Stimulated activated CD4-positive, alpha-beta T cell treated with anti-CD3 and anti-CD28 coated beads, Interleukin-1b, Interleukin-23, amount 100 ng/mL, for 1 hour (primary cell): ENCODE measurements at places on chromosomes 6 and 20.

- no peak for DNase-seq
Observed at GRCh38 chr6:53647462-53648094, 18.0 kb downstream of the KLHL31 start.

- no peak for DNase-seq
Observed at GRCh38 chr6:118869350-118869749, 24.6 kb upstream of the ASF1A start.

DNA sequence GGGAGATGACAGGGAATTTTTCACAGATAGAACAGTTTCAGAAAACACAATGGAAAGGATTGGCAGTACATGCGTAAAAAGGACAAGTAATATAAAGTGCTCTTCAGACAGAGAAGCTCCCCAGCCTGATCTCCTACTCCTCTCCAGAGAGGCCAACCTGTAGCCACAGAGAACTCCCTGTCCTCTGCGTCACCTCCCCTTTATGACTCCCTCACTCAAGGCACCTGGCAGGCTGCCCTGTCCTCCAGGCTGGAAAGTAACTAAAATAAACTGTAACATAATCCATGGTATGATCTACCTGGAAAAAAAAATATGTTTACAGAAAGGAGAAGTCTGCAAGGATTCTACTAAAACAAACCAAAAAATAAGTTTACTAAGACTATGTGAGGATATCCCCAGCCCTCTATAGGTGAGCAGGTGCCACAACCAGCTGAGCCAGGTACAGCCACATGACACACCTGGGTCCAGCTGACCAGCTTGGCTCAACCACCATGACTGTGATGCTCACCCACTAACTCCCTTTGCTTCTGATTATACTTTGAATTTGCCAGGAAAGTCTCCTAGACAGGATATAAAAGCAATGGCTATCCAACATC is 29.2 kb downstream of the MBOAT1 start:
- DNase-seq: no peak

DNA sequence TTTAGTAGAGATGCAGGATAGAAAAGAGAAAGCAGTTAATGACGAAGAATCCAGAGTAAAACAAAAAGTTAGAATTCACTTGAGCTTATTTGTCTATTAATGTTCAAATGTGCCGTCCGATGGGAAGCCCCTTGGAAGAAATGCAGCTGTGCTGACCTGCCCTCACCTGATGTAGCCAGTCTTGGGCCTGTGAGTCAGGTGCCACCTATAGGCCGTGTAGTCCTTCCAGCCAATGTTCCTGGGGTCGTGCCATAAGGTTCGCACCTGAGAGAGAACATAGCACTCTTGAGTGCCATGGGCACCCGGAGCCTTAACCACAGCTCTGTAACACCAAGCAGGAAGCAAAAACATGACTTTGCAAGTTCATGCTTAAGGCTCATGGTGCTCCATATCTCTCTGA is 32.4 kb downstream of the THBS2 start:
- DNase-seq: no peak

GRCh38 chr6:121436274-121436857 is 920 bp downstream of the GJA1 start:
- no peak for DNase-seq

GRCh38 chr6:157904999-157905398 is 76.7 kb upstream of the SYNJ2 start:
- DNase-seq: no peak

DNA sequence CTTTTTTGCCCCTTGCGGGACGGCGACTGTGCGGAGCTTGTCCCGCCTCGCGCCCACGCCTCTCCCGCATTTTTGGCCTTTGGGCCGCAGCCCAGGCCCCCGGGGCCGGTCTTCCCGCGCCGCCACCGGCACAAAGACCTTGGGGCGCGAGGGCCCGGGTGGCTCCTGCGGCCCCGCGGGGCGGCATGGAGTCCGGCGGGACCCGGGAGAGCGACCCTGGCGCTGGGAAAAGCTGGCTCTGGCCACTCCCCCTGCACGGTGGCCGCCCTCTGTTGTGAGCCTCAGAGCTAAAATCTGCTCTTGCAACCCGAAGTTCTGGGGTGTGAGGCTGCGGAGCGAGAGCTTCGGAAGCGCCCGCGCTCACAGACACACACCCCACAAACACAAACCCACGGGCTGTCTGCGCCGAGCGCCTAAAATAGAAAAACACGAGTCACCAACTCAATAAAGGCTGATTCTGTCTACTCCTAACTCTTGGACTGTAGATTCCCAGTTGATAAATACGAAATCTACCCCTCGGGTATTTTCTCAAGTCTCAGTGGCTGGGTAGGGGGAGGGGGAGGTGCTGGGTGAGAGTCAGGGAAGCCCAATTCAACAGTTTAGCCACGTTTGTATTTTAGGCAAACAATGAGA is 496 bp upstream of the BEND3 start:
- peak; percentile 15 for DNase-seq

DNA sequence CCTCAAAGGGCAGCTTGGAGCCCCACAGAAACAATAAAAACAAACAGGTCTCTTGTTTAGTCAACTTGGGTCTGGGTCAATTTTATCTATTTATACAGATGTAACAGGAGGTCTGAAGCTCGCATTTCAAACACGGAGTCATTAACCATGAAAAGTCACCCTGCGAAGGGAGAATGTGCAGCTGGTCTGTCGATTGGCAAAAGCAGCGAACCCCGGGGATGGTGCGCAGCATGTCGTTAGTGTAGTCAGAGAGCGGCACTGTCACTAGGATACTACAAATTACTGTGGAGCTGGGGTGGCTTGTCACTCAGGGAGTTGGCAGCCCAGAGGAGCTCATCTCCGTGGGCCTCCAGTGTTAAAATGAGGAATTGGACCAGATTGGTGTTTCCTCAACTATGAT is 190.4 kb upstream of the ARG1 start:
- no peak for DNase-seq

DNA sequence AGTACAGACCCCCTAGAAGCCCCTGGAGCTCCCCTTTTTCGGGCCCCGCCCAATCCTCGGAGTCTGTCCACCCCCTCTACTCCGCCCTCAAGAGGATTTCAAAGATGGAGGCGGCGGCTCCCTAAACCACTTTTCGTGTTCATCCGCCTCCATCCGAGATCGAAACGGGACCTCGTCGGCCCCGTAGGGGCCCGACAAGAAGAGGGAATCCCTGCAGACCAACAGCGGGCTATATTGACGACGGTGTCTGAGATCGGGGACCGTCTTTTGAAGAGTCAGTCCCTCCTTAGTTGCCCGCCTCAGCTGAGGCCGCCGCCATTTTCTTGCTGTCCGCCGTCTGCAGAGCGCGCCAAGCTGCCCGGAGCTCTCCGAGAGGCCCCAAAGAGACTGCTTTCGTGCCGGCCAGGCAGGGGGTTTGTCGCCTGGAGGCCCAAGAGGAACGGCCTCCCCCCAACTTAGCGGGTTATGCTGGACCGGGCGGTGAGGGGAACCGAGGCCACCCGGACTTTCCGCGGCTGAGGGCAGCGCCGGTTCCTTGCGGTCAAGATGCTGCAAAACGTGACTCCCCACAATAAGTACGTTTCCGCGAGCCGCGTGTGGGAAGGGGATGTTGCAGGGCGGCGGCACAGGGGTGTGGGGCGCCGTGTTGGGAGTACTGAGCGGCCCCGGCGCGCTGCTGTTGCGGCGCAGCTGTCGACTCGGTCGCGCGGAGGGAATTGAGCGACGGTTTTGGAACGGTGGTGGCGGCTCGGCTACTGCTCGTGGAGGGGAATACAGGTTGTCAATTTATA is 4.2 kb downstream of the BRD2 start:
- no peak for DNase-seq

DNA sequence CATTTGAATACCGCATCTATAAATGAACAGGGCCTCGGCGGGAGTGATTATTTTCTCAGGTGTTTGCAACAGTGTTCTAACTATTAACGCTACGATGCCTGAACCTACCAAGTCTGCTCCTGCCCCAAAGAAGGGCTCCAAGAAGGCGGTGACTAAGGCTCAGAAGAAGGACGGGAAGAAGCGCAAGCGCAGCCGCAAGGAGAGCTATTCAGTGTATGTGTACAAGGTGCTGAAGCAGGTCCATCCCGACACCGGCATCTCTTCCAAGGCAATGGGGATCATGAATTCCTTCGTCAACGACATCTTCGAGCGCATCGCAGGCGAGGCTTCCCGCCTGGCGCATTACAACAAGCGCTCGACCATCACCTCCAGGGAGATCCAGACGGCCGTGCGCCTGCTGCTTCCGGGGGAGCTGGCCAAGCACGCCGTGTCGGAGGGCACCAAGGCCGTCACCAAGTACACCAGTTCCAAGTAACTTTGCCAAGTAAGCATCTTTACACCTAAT is 70.9 kb downstream of the HFE start:
- DNase-seq: peak; percentile 68
